ENCODE measurements at places on chromosomes 7 and 10. TPM values are rescaled to one million over a fixed set of nuclear protein-coding genes. Genes with fewer than 3 reads are reported as not detected.

SUN3 gene
- total RNA-seq = not detected

SLC26A3 gene
- not detected for total RNA-seq

CRCP gene
- total RNA-seq = 25.7 TPM

LDB3 gene
- total RNA-seq = 0.13 TPM

TBXAS1 gene
- total RNA-seq = 14.5 TPM

SEMA3E gene
- 1.8 TPM for total RNA-seq

POLR3A gene
- total RNA-seq = 12.9 TPM

CALHM1 gene
- not detected for total RNA-seq

TRIM50 gene
- total RNA-seq = not detected

GNGT1 gene
- total RNA-seq = not detected

GRM3 gene
- not detected for total RNA-seq

All from A549 treated with Mapracorat at 1 μM for 4 hours (cell line).